ENCODE measurements at places on chromosomes 1 and 21.

GRCh38 chr1:60126723-60127122 lies 53.2 kb upstream of the C1orf87 start:
- no peak for DNase-seq

- DNase-seq = no peak
Measured at GRCh38 chr1:217029281-217030157, 306.3 kb upstream of the ESRRG start.

DNA sequence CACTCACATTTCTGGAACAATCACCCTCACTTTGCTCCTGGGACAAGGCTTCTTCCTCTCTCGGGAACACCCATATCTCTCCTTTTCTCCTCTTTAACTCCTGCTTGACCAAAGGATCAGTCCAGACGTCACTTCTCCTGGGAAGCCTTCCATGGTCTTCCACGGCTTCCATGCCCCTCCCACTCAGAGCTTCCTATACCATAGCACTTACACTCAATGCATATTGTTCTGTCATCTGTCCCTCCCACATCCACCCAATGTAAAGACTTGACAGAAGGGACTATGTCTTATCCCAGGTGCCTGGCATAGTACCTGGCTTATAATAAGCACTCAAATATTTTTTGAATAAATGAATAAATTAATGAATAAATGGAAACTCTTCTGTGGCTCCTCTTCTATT lies 28.2 kb downstream of the CD34 start:
- DNase-seq = no peak

- DNase-seq = no peak
Measured at GRCh38 chr1:241589521-241589920, 50.6 kb downstream of the CHML start.

DNA sequence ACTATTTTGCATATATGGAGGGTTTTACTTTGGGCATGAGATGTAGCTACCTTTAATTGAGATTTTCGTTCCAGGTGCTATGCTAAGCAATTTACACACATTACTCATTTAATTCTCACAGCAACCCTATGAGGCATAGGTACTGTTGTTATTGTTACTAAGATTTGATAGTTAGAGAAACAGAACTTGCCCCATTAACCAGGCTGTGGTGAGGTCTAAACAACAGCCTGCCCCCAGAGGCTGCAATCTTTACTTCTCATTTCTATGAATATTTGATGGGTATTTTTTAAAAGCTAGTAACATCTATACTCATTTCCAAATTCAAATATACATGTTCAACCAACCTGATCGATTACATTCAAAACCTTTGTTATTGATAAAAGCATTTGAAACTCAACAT lies 155.6 kb downstream of the GALNT2 start:
- no peak for DNase-seq

Measured in aorta (tissue), 5 donors.